Activated CD4-positive, alpha-beta T cell treated with anti-CD3 and anti-CD28 coated beads, Interleukin-2, Interleukin-6, amounts not matched to agents 100 ng/mL and 50 ng/mL, durations not matched to agents 16 hours and 8 hours (primary cell): ENCODE measurements at places on chromosomes 1 and 21.

GRCh38 chr1:200954434-200954833 is 59.7 kb downstream of the INAVA start:
- DNase-seq = no peak

DNA sequence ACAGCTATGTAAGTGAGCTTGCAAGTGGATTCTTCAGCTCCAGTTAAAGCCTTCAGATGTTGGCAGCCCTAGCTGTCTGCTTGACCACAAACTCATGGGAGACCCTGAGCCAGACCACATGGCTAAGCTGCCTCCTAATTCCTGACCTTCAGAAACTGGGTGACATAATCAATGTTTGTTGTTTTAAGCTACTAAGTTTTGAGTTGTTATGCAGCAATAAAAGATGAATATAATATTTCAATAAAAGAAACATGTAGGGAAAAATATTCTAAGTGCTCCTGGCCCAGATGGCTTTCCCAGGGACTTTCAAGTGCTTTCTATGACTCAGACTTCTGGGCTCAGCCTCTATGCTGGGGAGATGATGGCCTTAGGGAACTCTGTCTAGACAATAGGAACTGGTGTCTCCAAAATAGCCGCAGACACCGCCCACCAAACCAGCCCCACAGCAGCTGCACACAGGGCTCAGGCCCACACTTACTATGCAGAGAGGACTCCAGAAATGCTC is 20.3 kb upstream of the AZIN2 start:
- DNase-seq = no peak

GRCh38 chr1:152566681-152567080 is at the start of gene LCE3E:
TSS of gene LCE3E (minus strand) at chr1:152566780. CDS start at chr1:152566208, 572 bp downstream.
- no peak for DNase-seq

DNA sequence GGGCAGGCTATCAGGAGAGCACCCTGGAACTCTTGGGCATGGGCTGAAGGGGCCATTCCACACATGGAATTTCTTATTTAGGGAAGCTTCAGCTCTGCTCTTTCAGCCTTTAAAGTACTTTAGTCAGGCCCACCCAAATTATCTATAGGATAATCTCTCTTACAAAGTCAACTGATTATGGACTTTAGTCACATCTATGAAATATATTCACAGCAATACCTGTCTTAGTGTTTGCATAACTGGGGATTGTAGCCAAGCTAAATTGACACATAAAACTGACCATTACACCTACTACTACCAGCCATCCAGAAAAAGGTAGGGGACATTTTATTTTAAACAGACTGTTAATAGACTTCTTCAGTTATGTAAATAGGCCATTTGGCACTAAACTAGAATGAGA is 114.9 kb upstream of the VANGL1 start:
- no peak for DNase-seq

GRCh38 chr1:28056129-28056925 is 32.1 kb downstream of the EYA3 start:
- peak; percentile 78 for DNase-seq

DNA sequence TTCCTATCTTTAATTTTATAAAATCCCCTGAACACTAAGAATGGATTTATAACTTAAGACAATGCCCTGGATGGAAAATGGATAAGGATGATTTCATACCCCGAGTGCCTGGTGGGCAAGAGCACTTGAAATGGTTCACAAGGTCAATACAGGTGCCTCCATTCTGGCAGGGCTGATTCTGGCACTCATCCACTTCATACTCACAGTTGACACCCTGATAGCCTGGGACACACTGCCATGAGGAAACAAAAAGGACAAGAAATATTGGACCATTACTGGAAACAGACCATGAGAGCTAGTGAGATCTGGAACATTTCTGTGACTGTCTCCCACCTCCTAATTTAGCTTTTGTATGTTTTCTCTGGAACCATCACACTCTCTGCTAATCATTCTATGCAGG is 39.1 kb upstream of the ADAM30 start:
- DNase-seq = no peak

- no peak for DNase-seq
Observed at GRCh38 chr1:67605209-67605780, 79.7 kb upstream of the GADD45A start.

DNA sequence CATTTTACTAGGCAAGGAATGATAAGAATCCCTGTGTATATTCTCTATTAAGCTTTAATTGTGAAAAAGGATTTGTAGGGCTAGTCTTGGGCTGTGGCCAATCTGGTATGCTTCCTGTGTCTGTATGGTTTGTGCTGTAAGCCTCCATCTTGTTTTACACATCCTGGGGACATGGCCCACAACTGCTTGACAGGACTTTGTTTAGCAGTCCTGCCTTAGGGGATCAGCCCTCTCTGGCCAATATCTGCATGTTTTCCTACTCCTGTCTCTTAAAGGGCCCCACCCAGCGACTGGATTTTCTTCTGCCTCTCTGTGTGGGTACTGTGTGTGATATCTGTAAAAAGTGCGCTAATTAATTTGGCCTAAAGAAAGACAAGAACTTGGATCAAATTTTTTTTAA is 813.2 kb downstream of the PLA2G4A start:
- DNase-seq = no peak

DNA sequence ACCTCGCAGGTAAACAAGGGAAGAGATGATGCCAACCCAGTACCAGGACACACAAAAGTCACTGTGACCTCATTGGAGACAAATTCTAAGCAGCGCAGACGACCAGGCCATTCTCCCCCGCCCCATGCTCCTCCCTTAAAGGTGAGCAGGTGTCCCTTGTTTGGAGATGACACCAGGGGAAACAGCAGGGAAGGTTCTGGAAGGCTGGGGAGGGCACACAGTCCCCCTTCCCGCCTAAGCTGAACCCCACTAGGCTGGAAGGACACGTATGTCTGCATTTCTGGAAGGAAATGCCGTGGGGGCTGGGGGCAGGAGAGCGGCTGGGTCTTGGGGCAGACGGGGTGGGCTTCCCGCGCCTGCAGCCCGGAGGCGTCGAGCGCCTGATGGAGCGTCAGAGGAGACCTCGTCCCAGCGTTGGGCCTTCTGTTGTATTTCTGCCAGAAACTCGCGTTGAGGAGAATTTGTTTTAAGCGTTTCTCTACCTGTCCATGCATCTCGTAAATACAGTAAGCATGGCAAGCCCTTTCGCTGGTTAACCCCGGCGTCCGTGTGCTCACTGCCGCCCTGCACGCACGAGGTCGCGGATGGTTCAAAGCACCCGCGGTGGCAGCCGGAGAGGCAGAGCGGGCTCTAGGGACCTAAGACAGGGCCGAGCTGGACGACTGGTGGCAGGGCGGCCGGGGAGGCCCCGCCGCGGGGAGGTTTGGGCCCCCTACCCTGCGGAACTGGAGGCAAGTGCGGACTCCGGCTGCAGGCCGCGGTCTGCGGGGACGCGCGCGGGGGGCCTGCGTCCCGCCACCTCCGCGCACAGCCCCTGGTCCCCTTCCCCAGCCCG is 1.2 kb upstream of the LHX4 start:
- no peak for DNase-seq

- no peak for DNase-seq
Observed at GRCh38 chr1:41529621-41530395, 45.3 kb upstream of the EDN2 start.

DNA sequence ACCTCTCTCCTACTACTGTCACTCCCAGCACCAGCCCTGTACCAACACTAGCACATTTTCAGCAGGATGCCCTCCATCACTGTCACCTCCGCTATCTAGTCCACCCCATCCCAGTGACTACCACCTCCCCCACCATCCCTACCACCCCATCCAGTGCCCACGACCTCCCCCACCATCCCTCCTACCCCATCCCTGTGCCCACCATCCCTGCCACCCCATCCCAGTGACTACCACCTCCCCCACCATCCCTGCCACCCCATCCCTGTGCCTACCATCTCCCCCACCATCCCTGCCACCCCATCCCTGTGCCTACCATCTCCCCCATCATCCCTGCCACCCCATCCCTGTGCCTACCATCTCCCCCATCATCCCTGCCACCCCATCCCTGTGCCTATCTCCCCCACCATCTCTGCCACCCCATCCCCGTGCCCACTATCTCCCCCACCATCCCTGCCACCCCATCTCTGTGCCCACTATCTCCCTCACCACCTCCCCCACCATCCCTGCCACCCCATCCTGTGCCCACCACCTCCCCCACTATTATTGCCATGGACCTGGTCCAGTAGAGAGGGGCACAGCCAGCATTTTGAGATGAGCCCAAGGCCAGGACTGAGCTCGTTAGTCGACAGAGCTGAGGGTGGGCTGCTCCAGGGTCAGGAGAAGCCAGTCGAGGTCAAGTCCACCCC is 45.7 kb downstream of the DISP3 start:
- no peak for DNase-seq

- DNase-seq = no peak
Observed at GRCh38 chr21:27954543-27955165, 987.8 kb upstream of the ADAMTS5 start.

- DNase-seq = no peak
Observed at GRCh38 chr1:199857108-199857507, 170.4 kb upstream of the NR5A2 start.

DNA sequence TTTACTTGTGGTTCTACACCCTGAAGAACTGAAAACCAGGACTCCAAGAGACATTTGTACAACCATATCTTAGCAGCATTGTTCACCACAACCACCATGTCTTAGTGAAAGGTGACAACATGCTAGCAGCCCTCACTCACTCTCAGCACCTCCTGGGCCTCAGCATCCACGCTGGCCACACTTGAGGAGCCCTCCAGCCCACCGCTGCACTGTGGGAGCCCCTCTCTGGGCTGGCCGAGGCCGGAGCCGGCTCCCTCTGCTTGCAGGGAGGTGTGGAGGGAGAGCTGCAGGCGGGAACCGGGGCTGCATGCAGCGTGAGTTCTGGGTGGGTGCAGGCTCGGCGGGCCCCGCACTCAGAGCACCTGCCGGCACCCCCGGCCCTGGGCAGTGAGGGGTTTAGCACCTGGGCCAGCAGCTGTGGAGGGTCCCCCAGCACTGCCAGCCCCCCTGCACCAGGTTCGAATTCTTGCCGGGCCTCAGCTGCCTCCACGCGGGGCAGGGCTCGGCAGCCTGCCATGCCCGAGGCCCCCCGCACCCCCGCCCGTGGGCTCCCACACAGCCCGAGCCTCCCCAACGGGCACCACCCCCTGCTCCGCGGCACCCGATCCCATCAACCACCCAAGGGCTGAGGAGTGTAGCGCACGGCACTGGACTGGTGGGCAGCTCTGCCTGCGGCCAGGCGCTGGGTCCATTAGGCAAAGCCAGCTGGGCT is 9.2 kb downstream of the C1orf159 start:
- DNase-seq = no peak

GRCh38 chr1:32885676-32886003 is 651 bp upstream of the HPCA start:
- DNase-seq = no peak

DNA sequence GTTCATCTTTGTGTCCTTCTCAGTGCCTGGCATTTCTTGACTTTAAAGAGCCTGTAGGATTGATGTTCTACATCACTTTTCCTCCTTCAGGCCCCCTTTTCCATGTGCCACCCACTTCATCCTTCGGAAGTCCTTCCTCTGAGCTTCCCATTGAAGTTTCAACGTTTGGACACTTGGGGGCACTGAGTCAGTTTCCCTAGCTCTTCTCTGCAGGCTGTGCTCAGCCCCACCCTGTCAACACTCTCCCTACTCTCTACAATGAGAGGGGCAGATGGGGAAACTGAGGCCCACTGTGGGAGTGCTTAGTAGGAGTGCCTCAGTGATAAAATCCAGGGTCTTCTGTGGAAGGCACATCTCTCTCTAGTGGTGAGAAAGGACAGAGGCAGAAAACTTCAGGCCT is 11.9 kb downstream of the KCNJ10 start:
- no peak for DNase-seq

DNA sequence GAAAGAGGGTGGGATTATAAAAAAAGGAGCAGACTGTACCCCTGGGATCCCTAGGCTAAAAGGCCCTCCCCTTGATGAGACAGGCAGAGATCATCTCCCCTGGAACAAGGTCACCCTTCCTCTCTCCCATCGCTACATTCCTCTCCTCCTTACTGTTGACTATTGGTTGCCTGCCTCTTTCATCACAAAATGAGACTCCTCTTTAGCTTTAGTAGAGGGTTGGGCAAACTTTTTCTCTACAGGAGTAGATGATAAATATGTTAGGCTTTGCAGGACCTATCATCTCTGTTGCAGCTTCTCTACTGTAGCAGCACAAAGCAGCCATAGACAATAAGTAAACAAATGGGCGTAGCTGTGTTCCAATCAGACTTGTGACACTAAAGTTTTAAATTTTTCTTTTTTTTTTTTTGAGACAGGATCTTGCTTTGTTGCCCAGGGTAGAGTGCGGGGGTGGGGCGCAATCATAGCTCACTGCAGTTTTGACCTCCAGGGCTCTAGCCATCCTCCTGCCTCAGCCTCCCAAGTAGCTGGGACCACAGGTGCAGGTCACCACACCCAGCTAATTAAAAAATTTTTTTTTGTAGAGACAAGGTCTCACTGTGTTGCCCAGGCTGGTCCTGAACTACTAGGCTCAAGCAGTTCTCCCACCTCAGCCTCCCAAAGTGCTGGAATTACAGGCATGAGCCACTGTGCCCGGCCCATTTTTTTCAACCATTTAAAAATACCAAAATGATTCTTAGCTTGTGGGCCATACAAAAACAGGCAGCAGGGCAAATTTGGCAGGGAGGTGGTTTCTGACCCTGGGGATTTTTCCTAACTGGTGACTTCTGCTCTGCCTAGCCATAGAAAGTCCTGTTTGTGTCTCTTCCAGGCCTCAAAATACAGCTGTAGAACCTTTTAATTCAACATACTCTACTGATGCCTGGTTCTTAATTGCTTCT is 15.1 kb downstream of the MCL1 start:
- DNase-seq = no peak

- DNase-seq = no peak
Observed at GRCh38 chr1:202531472-202531811, 178.8 kb downstream of the SYT2 start.

- no peak for DNase-seq
Observed at GRCh38 chr1:172485626-172486025, 41.8 kb upstream of the PIGC start.

- no peak for DNase-seq
Observed at GRCh38 chr1:18066576-18066975, 41.0 kb upstream of the IGSF21 start.

GRCh38 chr1:110877364-110877763 is 4.4 kb downstream of the CD53 start:
- no peak for DNase-seq

GRCh38 chr1:117607471-117607870 is 1.6 kb downstream of the TENT5C start:
- peak; percentile 77 for DNase-seq

DNA sequence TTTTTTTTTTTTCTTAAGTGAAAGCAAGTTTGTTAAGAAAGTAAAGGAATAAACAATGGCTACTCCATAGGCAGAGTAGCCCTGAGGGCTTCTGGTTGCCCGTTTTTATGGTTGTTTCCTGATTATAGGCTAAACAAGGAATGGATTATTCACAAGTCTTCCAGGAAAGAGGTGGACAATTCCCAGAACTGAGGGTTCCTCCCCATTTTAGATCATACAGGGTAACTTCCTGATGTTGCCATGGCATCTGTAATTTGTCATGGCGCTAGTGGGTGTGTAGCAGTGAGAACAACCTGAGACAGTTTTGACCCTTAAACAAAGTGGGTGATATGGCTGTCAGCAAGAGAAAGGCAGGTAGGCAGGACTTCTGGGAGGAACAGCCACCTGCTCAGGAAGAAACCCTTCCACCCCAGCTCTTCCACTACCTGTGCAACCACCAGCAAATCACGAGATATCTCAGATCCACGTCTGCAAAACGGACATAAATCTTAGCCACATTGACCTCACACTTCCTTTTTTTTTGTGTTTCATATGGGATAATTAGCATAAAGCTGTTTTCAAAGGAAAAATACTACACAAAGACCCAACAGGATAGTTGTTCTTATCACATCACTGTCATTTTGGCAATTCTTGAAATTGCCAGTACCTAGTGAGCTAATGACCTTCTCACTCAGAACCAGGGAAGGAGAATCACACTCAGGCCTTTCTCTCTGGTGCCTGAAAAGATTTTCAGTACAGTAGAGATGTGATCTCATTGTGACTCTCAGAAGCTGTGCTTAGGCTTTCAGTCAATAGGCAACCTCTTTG is 34.8 kb upstream of the DUSP10 start:
- DNase-seq = peak; percentile 58
